ENCODE measurements at places on chromosomes 7 and 10. TPM values are rescaled to one million over a fixed set of nuclear protein-coding genes. Genes with fewer than 3 reads are reported as not detected.

Gene OPALIN
- not detected for total RNA-seq

Gene CACNB2
- total RNA-seq = 2.1 TPM

Gene DPP6
- not detected for total RNA-seq

Gene COX19
- 12.5 TPM for total RNA-seq

Gene ACHE
- 0.16 TPM for total RNA-seq

Gene OR2A7
- total RNA-seq = 0.98 TPM

Gene SHTN1
- 9.2 TPM for total RNA-seq

Gene MOGAT3
- not detected for total RNA-seq

Data from fibroblast of the aortic adventitia (primary cell).